ENCODE measurements at places on chromosomes 1 and 21.

DNA sequence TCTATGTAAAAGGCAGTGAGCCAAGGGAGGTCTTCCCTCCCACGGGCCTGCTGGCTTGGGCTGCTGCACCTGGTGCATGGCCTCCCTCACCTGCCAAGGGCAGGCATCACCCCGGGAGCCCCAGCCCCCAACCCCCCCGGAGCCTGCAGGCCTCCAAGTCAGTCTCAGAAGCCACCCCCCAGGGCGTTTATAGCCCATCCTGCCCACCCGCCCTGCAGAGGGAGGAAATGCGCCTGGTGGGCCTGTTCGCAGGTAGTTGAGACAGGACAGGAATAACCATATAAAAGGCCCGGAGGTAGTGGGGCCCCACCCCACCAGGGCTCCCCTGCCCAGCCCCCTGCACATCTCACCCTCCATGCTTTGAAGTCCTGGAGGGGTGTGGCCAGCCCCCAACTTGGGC is 18.2 kb upstream of the ARF1 start:
- no peak for DNase-seq

DNA sequence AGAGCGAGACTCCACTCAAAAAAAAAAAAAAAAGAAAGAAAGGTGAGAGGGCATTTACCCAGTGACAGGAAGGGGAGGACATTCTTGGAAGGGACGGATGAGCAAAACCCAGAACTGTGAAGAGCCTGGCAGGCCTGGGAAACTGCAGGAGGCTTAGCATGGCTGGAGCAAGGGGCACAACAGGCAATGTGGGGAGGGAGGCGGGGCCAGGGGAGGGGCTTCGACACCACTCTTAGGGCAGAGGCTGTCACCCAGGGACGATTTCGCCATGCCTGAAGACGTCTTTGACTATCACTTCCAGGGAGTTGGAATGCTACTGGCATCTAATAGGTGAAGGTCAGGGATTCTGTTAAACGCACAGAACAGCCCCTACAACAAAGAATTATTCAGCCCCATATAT is 184.0 kb downstream of the HUNK start:
- DNase-seq, result no peak

- DNase-seq, result no peak
Measured at GRCh38 chr1:208803011-208803811, 559.0 kb upstream of the PLXNA2 start.

GRCh38 chr1:200405264-200405663 is 4.6 kb downstream of the ZNF281 start:
- no peak for DNase-seq

DNA sequence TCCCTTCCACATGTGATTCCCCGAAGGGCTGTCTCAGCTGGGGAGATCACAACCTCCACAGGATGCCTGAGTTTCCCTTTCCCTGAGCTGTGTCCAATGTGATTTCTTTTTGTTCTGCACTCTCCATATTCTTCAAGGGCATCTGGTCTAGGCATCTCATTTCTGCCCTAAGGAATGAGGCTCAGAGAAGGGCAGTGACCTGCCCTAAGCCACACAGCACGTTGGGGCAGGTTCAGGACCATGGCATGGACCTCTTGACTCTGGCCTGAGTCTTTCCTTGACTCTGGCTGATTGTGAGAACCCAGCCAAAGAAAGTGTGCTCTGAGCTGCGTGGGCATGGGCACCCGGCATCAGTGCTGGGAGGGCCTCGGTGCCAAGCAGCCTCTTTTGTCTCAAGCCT is 590.3 kb downstream of the PTPRU start:
- no peak for DNase-seq

DNA sequence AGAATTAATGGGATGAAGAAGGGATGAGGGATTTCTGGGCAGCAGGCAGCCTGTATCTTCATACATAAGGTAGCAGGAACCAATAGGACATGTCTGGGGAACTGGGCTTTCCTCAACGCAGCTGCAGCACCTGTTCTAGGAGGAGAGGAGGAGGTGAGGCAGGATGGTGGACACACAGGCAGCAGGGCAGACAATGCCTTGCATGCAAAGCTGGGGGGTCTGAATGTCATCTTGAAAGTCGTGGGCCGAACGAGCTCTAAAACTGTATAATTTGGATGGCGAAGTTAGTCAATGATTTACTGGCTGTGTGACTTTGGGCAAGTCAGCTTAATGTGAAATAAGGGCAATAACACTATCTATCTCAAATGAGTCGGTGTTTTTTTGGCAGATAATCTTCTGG is 124.4 kb downstream of the BEND5 start:
- no peak for DNase-seq

GRCh38 chr21:36478207-36478701 is 1.7 kb downstream of the CLDN14 start:
- no peak for DNase-seq

- DNase-seq, result no peak
Measured at GRCh38 chr1:214801191-214801590, 198.2 kb downstream of the CENPF start.

- no peak for DNase-seq
Measured at GRCh38 chr1:29803486-29803885, 567.2 kb downstream of the PTPRU start.

- DNase-seq, result no peak
Measured at GRCh38 chr21:44453120-44453519, 2.2 kb upstream of the LRRC3 start.

GRCh38 chr1:9165396-9165795 is 36.5 kb upstream of the GPR157 start:
- no peak for DNase-seq

- no peak for DNase-seq
Measured at GRCh38 chr1:226611301-226611700, 62.7 kb downstream of the STUM start.

DNA sequence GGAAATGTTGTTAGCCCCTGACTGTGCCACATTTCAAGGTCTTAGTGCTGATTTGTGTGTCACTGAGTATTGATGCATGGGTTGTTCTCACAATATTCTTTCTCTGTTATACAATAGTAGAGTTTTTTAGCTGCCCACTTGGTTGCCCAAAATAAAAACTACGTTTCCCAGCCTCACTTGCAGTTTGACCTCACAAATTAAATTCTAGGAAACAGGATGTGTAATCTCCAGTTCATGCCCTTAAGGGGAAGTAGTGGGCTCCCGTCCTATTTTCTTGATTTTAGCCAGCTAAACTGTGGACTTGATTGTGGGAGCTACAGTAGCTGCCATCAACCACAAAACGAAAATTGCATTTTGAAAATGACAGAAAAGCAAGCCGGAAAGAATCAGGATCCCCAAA is 27.3 kb upstream of the LAMC1 start:
- no peak for DNase-seq

DNA sequence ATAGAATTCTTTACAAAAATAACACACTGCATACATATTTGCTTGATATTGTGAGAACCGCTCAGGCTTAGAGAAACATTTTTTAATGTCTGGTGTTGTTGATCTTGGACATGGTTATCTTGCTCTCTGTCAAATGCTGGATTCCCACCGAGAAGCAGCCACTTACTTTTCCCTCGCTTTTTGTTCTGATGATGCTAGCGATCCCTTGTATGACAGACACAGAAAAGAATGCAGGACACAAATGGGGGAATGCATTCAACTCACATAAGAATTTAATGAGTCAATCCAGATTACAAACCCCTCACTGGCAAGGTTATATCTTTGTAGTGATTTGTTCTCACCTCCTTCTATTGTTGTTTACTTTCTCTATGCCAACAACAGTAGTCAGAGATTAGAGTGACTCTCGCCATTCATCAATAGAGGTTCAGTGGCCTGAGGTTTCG is 76.8 kb upstream of the AKT3 start:
- no peak for DNase-seq

GRCh38 chr21:36693489-36694030 is 5.4 kb upstream of the SIM2 start:
- no peak for DNase-seq

DNA sequence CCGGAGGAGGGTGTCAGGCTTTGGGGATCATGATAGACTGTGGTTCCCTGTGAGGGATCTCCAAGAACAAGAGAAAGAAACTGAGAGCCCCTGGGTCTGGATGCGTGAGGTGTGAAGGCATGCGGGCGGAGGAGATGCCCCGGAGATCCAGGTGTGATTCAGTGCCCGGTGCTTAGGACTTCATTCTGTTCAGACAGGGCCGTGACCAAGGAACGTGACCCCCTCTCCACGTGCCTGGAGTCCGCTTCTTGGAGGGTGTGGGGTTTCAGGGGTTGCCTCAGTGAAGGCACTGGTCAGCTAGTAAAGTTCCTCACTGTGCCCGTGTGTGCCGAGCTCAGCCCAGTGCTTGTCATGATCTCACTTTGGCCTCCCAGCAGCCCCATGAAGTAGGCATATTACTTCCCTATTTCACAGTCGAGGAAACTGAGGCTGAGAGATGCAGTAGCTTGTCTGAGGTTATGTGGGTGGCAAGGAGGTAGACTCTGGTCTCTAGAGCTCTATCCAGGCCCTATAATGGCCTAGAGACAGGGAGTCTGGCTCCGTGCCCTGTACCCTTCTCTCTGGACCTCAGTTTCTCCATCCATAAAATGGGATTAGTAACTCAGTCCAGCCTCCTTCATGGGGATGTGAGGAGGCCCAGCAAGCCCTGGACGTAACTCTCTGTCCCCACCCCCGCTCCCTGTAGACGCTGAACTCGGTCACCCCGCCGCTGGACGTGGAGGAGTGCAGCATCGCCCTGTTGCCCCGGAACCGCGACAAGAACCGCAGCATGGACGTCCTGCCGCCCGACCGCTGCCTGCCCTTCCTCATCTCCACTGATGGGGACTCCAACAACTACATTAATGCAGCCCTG is 81.0 kb downstream of the PTPRU start:
- no peak for DNase-seq

- no peak for DNase-seq
Measured at GRCh38 chr1:34066981-34067603, 97.9 kb downstream of the CSMD2 start.

GRCh38 chr21:39005502-39005787 is 177.8 kb downstream of the PSMG1 start:
- DNase-seq, result no peak

- DNase-seq, result peak; percentile 17
Measured at GRCh38 chr21:44526096-44526997, 13.6 kb downstream of the KRTAP10-1 start.

DNA sequence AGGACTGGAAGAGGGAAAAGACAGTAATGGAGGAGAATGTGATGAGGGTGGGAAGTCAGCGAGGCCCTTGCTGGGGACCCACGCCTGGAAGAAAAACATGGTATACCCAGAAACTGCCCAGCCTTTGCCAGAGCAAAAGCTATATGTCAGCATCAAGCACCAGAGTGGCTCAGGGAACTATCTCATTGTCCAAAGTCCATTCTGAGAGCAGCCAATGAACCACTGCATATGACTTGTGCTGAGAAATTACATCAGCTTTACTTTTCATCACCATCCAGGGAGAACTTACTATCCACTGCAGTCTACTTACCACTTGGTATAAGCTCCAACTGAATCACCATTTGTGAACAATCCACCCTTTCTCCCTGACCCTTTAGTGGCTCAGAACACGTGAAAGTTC is 148.1 kb downstream of the TTLL7 start:
- no peak for DNase-seq

DNA sequence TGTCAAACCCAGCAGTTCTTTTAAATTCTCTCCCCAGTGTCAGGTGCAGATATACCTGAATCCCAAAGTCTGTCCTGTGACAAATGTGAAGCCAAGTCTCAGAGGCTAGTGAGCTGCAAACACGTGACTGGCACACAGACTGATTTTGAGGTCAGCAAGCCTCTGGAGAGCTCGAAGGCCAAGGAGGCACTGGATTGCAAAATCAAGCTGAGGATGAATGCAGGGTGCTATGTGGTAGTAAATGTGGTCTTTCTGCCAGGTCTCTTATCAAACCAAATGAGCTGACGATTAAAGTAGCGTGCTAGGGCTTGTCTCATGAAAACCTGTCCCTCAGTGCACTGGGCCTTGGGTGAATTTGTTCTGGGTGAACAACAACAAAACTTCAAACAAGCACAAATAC is 20.6 kb downstream of the GPR3 start:
- DNase-seq, result no peak

GRCh38 chr1:211579440-211580302 is 710 bp upstream of the SLC30A1 start:
- no peak for DNase-seq

DNA sequence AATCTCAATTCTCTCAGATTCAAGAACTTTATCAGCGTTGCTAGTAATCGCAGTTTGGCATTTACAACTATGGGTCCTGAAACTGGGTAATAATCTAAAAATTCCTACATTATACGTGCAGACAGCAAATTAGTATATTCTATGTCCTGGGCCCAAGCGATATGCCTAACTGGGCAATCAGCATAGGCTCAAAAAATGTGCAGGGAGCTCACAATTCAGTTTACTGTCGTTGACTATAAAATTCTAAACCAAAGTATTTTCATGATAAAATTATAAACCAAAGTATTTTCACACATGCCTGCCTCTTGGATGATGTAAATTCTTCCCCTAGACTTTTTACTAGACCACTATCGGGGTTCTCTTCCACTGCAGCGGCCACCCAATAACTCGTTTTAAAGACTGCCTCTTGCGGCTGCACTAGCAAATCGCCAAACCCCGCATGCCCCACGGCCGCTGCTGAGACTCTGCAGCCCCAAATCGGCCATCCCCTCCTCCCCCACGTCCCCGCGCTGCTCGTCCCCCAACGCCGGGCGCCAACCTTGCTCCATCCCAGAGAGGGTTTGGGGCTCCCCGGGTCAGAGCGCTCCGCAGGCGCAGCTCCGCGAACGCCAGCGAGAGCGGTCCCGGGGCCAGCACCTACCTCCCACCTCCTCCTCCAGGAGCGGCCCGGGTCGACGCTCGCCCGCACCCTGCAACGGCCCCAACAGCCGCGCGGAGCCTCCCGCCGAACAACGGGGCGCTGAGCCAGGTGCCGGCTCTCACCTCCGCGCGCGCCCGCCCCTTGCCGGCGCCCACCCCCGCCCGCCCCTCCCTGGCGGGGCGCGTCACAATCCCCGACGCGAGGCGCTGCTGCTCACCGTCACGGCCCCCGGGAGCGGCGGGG is 506 bp downstream of the SSX2IP start:
- DNase-seq, result peak; percentile 55

DNA sequence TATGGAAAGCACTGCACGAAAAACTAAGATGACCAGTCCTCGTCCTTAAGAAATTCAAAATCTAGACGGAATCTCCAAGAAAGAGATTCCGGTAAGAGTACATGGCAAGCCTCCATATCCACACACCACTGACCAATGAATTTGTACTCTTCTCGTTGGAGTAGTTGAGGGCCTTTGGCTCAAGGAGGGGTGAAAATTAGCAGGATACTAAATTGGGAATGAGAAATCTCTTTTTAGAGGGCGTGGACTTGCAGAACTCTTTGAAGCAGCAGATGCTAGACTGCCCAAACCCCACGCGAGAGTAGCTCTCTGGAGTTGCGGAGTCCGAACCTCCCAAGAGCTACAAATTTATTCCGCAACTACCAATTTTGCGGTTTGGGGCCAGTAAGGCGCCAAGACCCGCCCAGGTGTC is 872 bp upstream of the PPP2R5A start:
- no peak for DNase-seq

- DNase-seq, result no peak
Measured at GRCh38 chr1:48940962-48941732, 164.5 kb upstream of the BEND5 start.

Measured in dorsolateral prefrontal cortex (tissue), 122 donors.